Activated T-cell treated with anti-CD3 and anti-CD28 coated beads, Interleukin-2, amount 50 U/mL, for 72 hours (primary cell): ENCODE measurements at places on chromosomes 3 and 15. TPM values are rescaled to one million over a fixed set of nuclear protein-coding genes. Genes with fewer than 3 reads are reported as not detected.
A peak's percentile ranks its signal among the peaks of the same experiment; 100 is the strongest.

DNA sequence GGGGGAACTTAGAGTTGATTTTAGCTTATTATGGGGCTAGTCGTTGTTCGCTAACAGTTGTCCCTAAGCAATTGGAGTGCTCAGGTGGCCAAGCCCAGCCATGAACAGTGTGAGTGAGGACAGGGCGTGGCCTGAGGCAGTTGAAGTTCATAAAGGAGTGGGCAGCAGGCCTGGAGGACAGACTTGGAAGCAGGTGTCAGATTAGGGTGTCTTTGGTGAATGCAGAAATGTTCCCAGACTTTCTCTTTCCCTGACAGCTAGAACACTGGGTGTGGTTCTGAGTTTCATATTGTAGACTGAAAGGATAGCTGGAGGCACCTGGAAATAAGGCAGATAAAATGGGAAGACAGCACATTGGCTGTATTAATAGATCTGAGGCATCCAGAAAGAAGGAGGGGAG, 59.8 kb upstream of the FGD5 start:
- DNase-seq, result no peak

- no peak for DNase-seq
Observed at GRCh38 chr3:149589332-149589731, 68.5 kb downstream of the WWTR1 start.

- peak; percentile 55 for DNase-seq
Observed at GRCh38 chr15:45714590-45715488, 80.0 kb downstream of the SQOR start.

- DNase-seq, result no peak
Observed at GRCh38 chr3:180341516-180341915, 260.4 kb upstream of the TTC14 start.

DNA sequence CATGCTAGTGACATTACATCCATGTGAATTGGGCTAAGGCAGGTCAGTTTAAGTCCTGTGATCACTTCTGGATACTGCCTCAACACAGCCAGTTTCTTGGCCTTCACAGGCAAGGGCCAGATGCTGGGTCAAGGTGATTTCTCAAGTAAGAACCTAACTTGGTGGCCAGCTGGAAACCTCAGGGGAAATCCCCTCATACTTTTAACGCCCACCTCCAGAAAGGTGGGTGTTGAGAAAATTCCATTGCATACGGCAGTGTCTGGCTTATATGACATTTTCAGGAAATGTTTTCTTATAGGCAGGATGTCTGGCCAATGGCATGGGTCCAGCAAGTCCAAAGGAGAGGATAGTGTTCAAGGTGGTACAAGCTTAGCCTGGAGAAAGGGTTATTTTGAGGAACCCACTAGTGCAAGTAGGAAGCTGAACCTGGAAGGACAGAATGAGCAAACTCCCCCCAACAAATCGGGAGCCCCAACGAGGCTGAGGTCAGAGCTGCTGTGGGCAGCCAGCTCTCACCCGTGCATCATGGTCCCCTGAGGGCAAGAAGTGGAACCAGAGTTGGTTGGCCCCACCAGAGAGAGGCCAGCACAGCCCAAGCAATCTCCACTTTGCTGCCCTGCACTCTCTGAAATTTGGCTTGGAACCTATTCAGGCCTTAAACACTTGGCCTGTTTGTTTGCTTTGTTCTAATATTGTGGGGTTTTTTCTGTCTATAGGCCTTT, 135.4 kb downstream of the PDE8A start:
- DNase-seq, result no peak

DNA sequence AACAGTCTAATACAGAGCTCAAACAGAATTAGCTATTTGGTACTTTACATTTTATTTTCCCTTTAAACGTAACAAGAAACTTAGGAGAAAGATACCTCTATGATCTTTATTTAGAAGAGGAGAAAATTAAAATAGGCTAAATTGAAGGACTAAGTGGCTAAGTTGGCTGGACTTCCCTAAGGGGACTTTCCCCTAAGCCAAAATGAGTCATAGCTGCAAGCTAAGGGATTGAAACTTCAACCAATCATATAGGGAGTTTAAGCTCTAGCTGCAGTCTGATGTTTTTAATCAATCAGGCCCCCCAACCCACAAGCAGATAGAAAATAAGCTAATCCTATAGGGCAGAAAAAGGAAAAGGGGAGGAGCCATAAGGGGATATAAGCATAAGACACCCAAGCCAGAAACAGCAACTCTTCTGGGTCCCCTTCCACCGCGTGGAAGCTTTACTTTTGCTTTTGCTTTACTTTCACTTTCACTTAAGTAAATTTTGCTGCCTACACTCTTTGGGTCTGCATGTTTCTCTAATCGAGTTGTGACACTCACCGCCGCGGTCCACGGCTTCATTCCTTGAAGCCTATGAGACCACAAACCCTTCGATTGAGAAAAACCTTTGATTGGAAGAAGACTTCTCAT, 1108.5 kb upstream of the EPHA6 start:
- DNase-seq, result peak; percentile 2

DNA sequence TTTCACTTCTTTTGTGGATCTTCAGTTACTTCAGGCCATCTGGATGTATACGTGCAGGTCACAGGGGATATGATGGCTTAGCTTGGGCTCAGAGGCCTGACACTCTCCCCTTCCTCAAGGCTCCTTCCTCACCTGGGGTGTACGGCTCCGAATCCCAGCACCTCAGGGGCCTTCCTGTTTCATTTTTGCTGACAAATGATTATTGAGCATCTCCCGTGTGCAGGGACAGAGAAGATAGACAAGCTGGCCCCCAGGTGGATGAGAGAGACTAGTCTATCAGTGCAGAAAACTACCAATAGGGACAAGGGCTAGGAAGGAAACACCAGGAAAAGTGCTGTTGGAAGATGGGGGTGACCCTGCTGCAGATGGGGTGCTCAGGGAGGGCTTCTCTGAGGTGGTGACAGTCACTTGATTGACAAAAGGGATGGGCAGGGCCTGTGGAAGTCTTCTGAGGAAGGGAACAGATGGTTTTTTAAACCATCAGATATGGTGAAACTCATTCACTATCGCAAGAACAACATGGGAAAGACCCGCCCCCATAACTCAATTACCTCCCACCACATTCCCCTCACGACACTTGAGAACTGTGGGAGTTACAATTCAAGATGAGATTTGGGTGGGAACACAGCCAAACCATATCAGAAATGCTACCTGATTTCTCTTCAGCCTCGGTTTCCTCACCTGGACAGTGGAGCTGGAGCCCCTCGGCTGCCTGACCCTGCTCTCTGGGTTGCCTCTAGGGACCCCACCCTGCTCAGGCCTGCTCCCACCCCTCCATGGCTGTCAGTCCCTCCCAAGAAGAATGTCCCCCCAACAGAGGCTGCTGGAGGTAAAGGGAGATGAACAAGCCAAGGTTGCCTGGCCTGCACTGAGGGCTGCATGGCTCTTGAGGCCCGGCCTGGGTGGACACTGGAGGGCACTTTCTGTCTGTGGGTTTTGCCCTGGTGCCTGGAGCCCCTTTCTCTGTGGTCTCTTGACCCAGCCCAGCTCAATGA, 37.2 kb upstream of the ACAD9 start:
- DNase-seq, result no peak

- no peak for DNase-seq
Observed at GRCh38 chr3:177131927-177132636, 65.2 kb downstream of the TBL1XR1 start.

- no peak for DNase-seq
Observed at GRCh38 chr3:29695643-29696198, 414.9 kb downstream of the RBMS3 start.

GRCh38 chr3:188950832-188951489, 220.8 kb upstream of the TPRG1 start:
- peak; percentile 46 for DNase-seq

- no peak for DNase-seq
Observed at GRCh38 chr3:122012821-122013220, 9.2 kb downstream of the ILDR1 start.

GRCh38 chr3:150254309-150254708, 153.8 kb upstream of the TSC22D2 start:
- DNase-seq, result no peak

DNA sequence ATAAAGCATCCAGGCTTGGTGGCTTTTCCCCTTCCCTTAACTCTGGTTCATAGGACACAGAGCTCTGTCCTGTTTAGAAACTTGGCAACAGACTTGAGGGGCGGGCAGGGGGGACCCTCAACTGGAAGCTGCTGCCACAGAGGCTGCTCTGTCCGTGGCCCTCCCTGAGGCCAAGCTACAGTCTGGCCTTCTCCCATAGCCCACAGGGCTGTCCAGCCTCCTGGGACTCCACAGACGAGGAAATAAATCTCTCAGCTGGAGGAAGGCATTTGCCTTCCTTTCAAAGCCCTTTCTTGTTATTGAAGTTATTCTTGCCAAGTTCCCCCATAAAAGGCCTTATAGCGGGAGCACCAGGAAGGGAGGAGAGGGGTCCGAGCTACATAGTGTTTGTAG, 248.8 kb upstream of the TPM1 start:
- DNase-seq, result no peak

DNA sequence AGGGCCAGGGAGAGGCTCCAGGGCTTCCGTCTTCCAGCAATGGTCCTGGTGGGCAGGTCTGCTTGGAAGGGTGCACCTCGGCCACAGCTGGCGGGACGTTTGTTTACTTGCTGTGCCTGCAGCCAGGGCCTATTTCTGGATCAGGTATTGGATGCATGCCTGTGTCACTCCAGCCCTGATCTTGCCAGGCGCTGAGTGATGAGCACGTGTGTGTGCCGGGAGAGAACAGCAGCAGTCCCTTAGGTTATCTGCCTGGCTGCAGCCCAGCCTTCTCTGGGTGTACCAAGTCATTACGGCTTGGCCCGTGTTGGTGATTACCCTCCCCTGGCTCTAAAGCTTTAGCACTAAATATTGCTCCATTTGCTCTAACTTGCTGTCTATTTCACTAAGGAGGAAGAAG, 14.9 kb downstream of the CCDC32 start:
- no peak for DNase-seq

DNA sequence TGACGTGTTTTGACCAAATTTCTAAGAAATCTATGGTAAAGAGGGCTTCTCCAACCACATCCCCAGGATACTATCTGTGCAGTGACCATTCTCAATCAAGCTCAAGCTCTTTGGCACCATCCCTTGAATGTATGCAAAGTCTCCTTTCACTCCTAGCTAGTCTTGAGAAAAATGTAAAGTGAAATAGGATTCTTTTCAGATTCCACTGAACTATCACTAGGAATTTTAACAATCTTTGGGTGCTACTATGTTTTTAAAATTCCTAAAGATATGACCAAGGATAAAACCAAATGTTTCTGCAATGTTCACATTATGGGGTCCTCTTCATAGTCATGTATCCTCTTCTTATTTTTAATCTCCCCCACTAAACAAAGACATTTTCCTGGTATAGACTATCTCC, 107.8 kb downstream of the TMCO5A start:
- no peak for DNase-seq

- no peak for DNase-seq
Observed at GRCh38 chr3:171165499-171165921, 139.0 kb upstream of the SLC2A2 start.

GRCh38 chr15:35166730-35167359, 81.8 kb upstream of the NANOGP8 start:
- no peak for DNase-seq

DNA sequence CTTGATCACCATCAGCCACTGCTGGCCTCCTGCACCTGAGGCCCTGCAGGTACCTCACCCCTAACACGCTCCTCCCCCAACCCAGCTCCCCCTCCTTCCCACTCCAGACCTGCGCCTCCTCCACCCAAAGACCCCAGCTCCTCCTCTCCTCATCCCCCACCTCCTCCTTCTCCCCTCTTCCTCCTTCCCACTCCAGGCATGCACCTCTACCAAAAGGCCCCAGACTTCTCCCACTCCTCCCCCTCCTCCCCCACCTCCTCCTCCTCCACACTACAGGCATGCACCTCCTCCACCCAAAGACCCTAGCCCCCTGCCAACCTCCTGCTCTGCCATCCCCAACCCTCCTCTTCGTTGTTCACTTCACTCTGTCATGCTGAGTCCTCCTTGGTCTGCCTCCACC, 42.7 kb downstream of the CYP11A1 start:
- DNase-seq, result no peak

DNA sequence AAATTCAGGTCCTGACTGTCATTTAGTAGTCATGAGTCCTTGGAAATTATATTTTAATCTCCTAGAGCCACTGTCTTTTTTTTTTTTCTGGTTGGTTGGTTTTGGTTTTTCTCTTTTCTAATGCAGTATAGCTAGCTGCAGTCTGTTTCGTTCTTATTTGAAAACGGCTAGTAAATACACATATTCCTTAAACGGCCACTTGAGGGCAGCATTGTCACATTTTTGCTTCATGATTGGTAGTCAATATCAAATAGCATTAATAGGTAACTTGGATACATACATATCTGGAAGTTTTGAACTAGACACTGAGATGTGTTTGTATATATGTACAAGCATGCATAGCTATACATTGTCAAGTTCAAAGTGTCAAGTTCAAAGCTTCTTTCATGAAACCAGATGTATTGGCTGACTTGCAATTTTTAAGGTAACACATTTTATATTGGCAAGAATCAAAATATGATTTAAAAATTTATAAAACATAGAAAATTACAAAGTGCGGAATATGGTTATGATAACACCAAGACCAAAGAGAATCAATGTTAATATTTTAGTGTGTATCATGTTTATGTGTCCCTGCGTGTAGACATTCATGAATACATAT, 22.5 kb downstream of the GABRA5 start:
- DNase-seq, result peak; percentile 46

DNA sequence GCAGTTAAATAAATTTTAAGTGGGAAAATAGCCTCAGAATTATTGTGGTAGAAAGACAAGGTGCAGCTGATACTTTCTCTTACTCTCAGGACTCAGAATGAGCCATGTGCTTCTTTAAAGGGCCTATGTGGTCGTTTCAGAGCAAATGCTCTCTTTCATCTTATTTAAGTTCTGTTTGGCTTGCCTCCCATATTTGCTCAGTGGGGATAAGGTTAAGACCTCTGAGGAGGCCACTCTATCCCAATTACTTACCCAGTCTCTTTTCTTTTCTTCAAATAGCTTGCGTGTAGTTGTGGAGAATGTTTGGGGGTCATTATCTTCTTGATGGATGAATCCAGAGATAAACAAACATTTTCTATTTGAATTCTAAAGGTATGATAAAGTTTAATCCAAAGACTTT, 221.9 kb downstream of the RBMS3 start:
- DNase-seq, result no peak

- no peak for DNase-seq
Observed at GRCh38 chr15:32659340-32660155, 18.0 kb downstream of the SCG5 start.

DNA sequence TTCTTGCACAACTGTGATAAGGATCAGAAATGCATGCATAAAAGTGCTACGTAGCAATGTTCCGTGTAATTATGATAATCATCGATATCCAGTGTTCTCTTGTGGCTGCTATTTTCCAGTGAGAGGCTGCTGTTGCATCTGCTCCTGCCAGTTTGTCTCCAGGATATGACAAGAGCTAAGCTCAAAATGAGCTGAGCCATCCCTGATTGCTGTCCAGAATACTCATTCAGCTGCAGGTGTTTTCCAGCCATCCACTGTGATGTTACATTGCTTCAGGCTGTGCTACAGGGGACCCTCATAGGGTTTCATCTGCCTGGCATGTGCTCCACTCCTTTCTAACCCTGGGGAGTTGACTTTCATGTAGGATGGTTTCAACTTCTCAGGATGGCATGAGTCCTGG, 976.0 kb downstream of the ROBO1 start:
- DNase-seq, result no peak

- DNase-seq, result peak; percentile 9
Observed at GRCh38 chr3:38843898-38844297, 27.9 kb upstream of the SCN10A start.

Gene SYNPR
- not detected for total RNA-seq

Gene PLAAT1
- total RNA-seq, result not detected

Gene MYL3
- not detected for total RNA-seq

Gene TGM4
- total RNA-seq, result not detected

Gene LARP6
- 0.74 TPM for total RNA-seq
